Caco-2 (cell line): ENCODE measurements at places on chromosomes 6 and 20. TPM values are rescaled to one million over a fixed set of nuclear protein-coding genes. Genes with fewer than 3 reads are reported as not detected.

DNA sequence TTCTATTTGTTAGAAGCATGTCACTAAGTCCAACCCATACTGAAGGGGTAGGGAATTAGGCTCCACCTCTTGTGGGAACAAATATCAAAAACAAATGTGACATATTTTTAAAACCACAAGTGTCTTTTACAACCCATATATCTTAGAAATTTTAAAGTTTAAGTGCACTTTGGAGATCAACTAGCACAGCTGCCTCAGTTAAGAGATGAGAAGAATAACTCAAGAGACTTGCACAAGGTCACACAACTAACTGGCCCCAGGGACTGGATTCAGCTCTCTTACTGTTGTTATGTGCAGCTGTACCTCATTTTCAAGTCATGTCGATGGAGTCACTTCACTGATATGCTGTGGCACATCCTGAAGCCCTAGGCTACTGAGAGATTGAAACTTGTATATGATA lies 102.9 kb upstream of the BMP2 start:
- no peak for DNase-seq

DNA sequence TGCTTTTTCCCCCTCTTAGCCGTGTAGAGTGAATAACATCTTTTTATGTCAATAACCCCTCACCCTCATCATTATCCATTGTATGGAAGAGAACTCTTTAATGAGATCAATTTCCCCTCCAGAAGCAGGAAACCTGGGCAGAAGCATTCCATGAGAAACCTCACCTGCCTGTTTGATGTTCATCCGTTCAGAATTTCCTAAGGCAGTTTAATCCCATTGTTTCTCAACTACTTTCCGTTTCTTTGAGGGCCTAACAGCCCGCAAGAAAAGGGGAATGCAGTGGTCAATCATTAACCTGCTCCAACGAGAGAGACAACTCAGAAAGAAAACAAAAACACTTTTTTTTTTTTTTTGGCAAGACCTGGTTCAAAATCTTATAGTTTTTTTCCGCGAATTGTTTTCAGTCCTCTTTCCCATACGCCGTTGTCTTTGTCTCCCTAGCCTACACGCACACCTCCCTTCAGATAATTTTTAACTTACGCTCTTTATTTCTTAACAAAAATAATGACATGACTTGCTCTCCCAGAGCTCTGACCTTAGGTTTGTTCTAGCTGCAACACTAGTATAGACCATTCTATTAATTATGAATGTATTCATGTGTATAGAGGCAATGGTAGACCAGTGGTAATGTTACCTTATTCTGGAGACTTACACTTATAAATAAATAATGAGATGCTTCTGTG lies 25.6 kb upstream of the ID4 start:
- peak; percentile 21 for DNase-seq

GRCh38 chr6:157094038-157094437 lies 229.3 kb downstream of the TMEM242 start:
- DNase-seq: no peak

The WFDC12 gene
- total RNA-seq: not detected in 2 replicates

DNA sequence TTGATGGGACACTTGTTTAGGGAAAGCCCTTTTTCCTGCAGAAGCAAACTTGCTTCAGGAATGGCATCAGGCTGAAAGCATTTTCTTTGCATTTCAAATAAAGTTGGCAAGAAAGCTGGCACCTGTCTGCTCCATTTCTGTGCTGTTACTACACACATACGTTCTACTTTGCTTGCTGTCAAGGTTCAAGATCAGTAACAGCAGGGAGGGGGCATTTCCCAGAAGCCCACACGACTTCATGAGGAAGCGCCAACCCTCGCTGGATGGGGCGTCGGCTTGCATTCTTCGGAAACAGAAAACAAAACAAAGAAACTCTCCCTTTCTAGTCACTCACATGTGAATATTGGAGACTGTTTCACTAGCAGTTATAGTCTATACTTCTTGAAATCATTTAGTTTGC lies 46.4 kb downstream of the AKAP12 start:
- no peak for DNase-seq

The PDE10A gene
- 3.4 and 3.6 TPM in 2 replicates for total RNA-seq

DNA sequence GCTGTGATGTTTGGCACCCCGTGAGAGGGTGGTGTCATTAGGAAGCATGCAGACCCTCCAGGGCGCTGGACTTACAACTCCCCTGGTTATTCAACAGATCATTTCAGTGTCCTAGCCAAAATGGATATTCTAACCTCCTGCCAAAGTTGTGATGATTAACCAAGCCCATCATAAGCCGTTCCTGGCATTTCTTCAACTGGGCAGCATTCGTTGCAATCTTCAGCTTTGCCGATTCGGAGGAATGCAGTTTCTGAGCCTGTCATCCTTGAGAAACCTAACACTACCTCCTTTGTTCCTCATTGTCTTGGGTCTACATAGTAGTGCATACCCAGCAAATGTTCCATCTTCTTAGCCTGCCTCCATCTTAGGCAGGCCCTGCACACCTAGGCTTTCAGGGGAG lies 79.2 kb upstream of the MAP3K4 start:
- DNase-seq: no peak

The PSMB1 gene
- total RNA-seq: 234 and 235 TPM in 2 replicates

DNA sequence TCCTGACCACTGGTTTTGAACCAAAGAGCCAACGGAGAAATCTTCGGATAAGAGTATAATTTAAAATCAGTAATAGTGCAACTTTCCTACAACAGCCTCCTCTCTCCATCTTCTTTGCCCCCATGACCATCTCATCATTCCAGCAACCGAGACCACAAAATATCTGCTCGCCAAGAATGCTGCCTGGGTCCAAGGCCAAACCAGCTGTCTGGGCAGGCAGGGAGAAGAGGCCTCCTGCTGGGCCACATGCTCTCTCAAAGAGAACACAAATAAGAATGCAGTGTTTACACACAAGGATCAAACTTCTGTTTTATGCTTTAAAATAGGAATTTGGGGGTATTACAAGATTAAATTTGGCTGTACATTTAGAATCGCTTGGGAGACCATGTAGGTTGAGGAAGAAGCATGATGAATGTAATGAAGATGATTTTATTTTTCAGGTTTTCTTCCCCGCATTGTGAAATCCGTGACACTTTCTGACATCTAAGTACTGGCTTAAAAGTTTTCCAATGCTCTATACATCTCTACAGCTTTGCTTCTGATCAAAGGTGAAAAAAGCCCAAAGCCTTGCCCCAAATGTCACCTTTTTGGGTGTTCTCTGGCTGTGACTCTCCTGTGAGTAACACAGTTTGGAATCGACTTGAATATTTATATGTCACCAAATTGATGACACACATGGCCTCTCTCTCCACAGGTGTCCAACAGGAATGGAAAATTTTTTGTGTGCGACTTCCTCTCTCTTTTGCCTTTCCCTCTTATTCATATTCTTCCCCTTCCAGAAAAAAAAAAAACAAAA lies 79.4 kb upstream of the PROKR2 start:
- no peak for DNase-seq

GRCh38 chr6:122063076-122063475 lies 336.4 kb upstream of the HSF2 start:
- DNase-seq: no peak

The ADGB gene
- not detected in 2 replicates for total RNA-seq

DNA sequence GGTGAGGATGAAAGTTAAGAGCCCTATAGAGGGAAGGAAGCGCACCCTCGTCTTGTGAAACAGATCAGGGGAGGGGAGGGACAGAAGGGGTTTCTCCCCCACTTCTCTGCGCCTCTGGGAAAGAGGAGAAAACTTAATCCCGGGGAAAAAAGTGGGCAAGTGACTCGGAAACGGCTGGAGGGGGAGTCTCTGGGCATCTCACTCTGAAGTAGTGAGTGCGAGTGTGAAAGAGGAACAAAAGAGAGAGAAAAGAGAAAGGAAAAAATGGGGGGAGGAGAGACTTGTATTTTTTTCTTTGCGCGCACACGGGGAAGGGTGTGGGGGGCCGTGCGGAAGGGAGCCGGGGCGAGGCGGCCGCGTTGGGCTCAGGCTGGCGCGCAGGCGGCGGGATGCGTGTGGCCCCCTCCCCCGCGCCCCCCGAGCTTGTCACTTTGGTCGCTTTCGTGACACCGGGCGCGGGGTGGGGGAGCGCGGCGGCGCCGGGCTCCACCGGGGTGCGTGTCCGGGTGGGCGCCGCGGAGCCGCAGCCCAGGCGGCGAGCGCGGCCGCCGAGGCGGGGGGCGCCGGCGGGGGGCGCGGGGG lies 454 bp downstream of the L3MBTL3 start:
- no peak for DNase-seq
